ENCODE measurements at places on chromosomes 3 and 15.

- DNase-seq, result no peak
Observed at GRCh38 chr15:72859017-72859756, 75.6 kb upstream of the ADPGK start.

DNA sequence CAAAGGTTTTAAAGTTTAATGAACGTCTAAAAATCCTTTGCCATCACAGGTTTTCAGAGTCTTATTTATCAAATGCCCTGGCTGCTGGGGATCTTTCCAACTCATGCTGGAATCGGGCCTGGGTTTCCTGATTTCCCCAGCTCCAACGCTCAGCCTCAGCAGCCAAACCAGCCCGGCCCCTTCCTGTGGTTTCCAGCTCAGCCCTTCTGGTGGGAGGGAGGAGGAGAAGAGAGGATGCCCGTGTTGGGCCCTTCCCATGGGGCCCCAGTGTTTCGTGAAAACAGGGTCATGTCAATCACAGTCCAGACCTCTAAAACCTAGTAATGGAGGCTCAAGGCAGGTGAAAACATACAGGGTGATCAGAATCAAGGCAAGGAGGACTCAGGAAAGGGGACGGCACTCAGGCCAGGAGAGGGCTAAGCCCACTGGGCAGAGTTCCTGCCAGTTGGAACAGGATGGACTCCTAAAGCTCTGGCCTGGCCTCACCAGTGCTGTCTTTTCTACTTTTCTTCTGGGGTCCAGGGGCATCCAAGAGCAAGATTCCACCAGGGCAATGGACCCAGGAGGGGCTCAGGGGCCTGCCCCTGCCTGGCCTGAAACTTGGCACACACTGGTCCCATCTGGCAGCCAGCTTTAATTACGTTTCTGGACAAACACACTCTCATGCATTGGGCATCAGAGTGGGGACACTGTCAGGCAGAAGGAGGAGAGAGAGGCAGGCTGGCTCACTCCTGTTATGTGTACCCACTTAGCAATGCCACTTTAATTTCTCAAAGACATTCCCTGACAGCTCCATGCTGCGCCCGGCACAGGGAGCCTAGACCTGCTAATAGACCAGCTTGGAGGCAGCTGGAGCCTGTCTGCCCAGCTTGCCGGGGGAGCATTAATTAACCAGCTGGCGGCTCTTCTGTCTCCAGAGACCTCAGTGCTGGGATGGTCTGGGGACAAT is 194.6 kb downstream of the FAM43A start:
- DNase-seq, result peak; percentile 93

GRCh38 chr15:41507820-41508290 is 5.8 kb downstream of the LTK start:
- DNase-seq, result no peak

GRCh38 chr3:184234224-184234623 is 4.8 kb downstream of the VWA5B2 start:
- DNase-seq, result no peak

- DNase-seq, result no peak
Observed at GRCh38 chr15:82177291-82178010, 85.1 kb downstream of the EFL1 start.

DNA sequence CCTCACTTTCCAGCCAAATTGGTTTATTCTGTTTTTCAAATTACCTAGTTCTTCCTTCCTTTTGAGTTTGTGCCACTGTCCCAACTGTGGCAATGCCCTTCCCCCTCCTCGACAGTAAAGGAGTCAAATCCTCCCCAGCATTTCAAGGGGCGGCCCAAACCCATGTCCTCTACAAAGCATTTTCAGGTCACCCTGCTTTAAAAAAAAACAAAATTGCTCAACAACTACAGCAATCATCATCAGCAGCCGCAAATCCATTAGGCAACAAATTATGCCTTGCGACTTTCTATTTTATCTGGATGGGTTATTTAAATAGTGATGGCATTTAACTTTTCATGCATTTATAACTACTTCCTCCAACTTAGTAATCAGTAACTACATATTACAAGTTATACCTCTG is 32.7 kb downstream of the PLD1 start:
- DNase-seq, result no peak

GRCh38 chr3:63980830-63981498 is 42.3 kb downstream of the PSMD6 start:
- no peak for DNase-seq
